ENCODE measurements at places on chromosomes 6 and 20. TPM values are rescaled to one million over a fixed set of nuclear protein-coding genes. Genes with fewer than 3 reads are reported as not detected.

Gene ZNF311
- 4.7 TPM for polyA plus RNA-seq

Gene PRDM1
- not detected for polyA plus RNA-seq

Gene SMOC2
- 1.2 TPM for polyA plus RNA-seq

Gene RNF144B
- polyA plus RNA-seq = 0.15 TPM

Gene MUC21
- not detected for polyA plus RNA-seq

Gene KIFC1
- polyA plus RNA-seq = 2.1 TPM

Gene CARMIL1
- polyA plus RNA-seq = 5.7 TPM

Gene ZSCAN23
- polyA plus RNA-seq = 14.7 TPM

Gene BPIFA1
- polyA plus RNA-seq = not detected

Gene HMGCLL1
- polyA plus RNA-seq = 54.2 TPM

Gene GGTLC1
- not detected for polyA plus RNA-seq

Gene CGA
- polyA plus RNA-seq = not detected

Gene BTN1A1
- polyA plus RNA-seq = not detected

Gene ZNF334
- 43.2 TPM for polyA plus RNA-seq

Gene ATP6V1G2
- 56.7 TPM for polyA plus RNA-seq

Gene IL17A
- not detected for polyA plus RNA-seq

Gene SEMG1
- not detected for polyA plus RNA-seq

Gene RNF39
- polyA plus RNA-seq = not detected

Gene ESF1
- 6.4 TPM for polyA plus RNA-seq

Gene HCRTR2
- 7.5 TPM for polyA plus RNA-seq

Gene SLC22A16
- not detected for polyA plus RNA-seq

Gene DOK5
- 5.6 TPM for polyA plus RNA-seq

Gene CAGE1
- polyA plus RNA-seq = not detected

Gene TJAP1
- 11.4 TPM for polyA plus RNA-seq

Gene TUBB2B
- 3,711 TPM for polyA plus RNA-seq

Gene PDE7B
- 5.9 TPM for polyA plus RNA-seq

Gene PRR18
- polyA plus RNA-seq = not detected

Gene NOTCH4
- polyA plus RNA-seq = 5.7 TPM

Gene TCF21
- not detected for polyA plus RNA-seq

Gene BMP7
- 3.6 TPM for polyA plus RNA-seq

Gene HLA-DRB5
- not detected for polyA plus RNA-seq

Gene HDDC2
- polyA plus RNA-seq = 72.1 TPM

Gene MAPK13
- 1.8 TPM for polyA plus RNA-seq

Gene TGM6
- polyA plus RNA-seq = not detected

Gene LY86
- polyA plus RNA-seq = not detected

Gene ELMO2
- polyA plus RNA-seq = 72.0 TPM

Gene CRIP3
- polyA plus RNA-seq = 3.7 TPM

Gene RFX6
- polyA plus RNA-seq = not detected

Gene BPI
- not detected for polyA plus RNA-seq

Gene CALHM6
- polyA plus RNA-seq = 12.0 TPM

Gene IPCEF1
- polyA plus RNA-seq = 3.9 TPM

Gene DEF6
- polyA plus RNA-seq = 1.3 TPM

Gene ADTRP
- polyA plus RNA-seq = not detected

Gene SYCP2L
- polyA plus RNA-seq = 9.4 TPM

Gene IP6K3
- polyA plus RNA-seq = not detected
